ENCODE measurements at places on chromosomes 11 and 22. TPM values are rescaled to one million over a fixed set of nuclear protein-coding genes. Genes with fewer than 3 reads are reported as not detected.
A peak's percentile ranks its signal among the peaks of the same experiment; 100 is the strongest.

Gene CCDC15
- total RNA-seq: 0.87 TPM

- no peak overlapping the region for H3K27ac ChIP-seq
- H3K4me3 ChIP-seq: no peak overlapping the region
- no peaks in the 10 kb centered on the region for H3K36me3 ChIP-seq
- DNase-seq: peak; percentile 15
Measured at GRCh38 chr22:47446821-47447810, 684.7 kb downstream of the TBC1D22A start.

GRCh38 chr11:132649277-132649676 lies 883.0 kb downstream of the OPCML start:
- no peaks in the 10 kb centered on the region for H3K27me3 ChIP-seq
- no peak overlapping the region for H3K4me3 ChIP-seq
- H3K4me1 ChIP-seq: no peaks in the 10 kb centered on the region
- no peak for DNase-seq
- H3K27ac ChIP-seq: no peak overlapping the region

- H3K4me3 ChIP-seq: no peak overlapping the region
- H3K36me3 ChIP-seq: no peaks in the 10 kb centered on the region
- no peaks in the 10 kb centered on the region for H3K27me3 ChIP-seq
- no peaks in the 10 kb centered on the region for H3K4me1 ChIP-seq
Measured at GRCh38 chr11:8408151-8408941, 144.7 kb upstream of the LMO1 start.

- H3K27me3 ChIP-seq: no peaks in the 10 kb centered on the region
- no peaks in the 10 kb centered on the region for H3K36me3 ChIP-seq
- no peaks in the 10 kb centered on the region for H3K4me1 ChIP-seq
- H3K27ac ChIP-seq: no peak overlapping the region
- no peak for DNase-seq
Measured at GRCh38 chr11:73191151-73191550, 26.9 kb upstream of the P2RY2 start.

Gene MRGPRF
- total RNA-seq: 1.7 TPM

GRCh38 chr22:36865346-36865745 lies 4.5 kb downstream of the NCF4 start:
- no peaks in the 10 kb centered on the region for H3K4me1 ChIP-seq
- H3K36me3 ChIP-seq: no peaks in the 10 kb centered on the region

Gene TPBGL
- total RNA-seq: 0.15 TPM

Gene P2RY2
- 0.24 TPM for total RNA-seq

Gene MMP8
- 0.15 TPM for total RNA-seq

DNA sequence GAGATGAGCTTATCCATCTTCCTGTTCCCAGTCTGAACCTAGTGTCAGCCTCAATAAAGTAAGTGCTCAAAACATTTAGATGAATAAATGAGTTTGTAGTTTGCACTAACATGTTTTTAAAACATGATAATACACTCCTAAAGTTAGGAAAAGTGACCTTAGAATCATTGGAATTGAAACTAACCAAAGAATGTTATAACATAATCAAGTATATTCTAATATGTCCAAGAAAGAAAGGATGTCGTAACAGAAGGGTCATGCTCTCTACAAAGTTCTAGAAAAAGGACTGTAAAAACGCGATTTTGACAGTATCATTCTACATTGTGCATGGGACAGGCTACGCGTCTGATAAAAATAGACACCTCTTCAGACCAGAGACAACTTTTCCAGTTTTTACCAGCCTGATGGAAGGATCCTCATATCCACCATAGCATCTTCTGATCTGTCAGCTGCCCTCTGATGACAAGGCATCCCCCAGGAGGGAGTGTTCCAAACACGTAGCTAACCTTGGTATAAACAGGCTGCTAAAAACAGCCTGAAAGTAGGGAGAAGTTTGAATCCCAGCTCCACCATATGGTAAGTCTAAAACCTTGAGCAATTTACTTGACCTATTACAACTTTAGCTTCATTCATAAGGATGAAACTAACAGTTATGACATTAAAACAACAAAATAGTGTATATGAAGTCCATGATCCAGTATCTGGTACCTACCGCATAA lies 30.2 kb downstream of the CLMP start:
- no peak overlapping the region for H3K27ac ChIP-seq
- no peaks in the 10 kb centered on the region for H3K36me3 ChIP-seq
- H3K4me1 ChIP-seq: no peaks in the 10 kb centered on the region
- H3K27me3 ChIP-seq: no peaks in the 10 kb centered on the region
- H3K4me3 ChIP-seq: no peak overlapping the region
- DNase-seq: no peak

Gene PHETA2
- total RNA-seq: 9.8 TPM

Gene KLHL35
- total RNA-seq: 0.97 TPM

Gene NTM
- 0.78 TPM for total RNA-seq

DNA sequence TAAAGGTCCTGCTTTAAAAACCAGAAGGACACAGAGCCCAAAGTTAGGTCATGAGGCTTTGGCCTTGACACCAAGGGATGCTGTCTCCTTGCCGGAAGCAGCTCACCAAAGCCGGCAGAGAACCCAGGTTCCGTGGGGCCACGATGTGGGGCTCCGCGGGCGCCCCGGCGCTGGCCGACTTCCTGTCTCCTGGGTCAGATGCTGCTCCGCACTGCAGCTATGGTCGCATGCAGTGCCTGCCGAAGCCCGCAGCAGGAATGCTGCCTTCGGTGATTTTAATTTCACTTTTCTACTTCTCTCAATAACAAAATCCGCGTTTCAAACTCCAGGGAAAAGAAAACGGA lies 454 bp upstream of the OTUB1 start:
- DNase-seq: peak; percentile 64
- peaks cover 13% of the 10 kb centered on the region for H3K4me1 ChIP-seq
- H3K4me3 ChIP-seq: peak overlapping the region; percentile 96
- H3K36me3 ChIP-seq: no peaks in the 10 kb centered on the region

DNA sequence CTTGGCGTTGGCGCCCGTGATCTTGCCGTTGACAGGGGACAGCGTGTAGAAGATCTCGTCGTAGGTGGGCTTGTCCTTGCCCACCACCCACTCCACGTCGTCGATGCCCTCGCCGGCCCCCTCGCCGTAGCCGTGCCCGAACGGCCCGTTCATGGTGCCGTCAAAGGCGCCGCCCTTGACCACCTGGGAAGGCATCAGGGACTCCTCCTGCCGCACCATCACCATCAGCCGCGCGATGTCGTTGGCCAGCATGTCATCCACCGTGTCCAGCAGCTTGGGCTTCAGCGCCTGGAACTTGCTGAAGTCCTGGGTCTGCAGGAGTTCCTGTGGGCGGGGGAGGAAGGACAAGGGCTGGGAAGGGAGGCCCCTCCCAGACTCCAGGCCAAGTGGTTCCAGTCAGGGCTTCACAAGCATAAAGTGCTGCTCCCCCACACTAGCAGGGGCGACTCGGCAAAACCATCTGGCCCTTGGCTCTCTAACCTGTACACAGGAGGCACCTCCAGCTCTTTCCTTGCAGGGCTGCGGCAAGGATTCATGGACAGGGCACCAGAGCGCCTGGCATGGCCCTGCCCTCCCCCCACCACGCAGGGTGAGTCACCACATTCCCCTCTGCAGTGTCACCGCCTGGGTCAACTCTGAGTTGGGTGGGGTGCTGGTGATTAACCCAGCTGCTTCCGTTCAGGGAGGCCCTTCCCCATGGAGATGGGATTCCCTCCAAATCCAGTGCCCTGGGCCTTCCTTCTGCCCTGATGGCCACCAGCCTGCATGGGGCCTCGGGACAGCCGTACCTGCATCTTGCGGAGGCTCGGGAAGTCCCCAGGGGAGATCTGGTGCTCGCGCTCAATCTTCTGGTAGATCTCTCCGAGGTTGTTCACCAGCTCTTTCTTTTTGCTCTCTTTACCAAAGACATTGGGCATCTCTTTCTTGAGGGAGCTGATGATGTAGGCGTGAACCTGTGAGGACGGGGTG lies 10.4 kb upstream of the CDC42BPG start:
- no peak overlapping the region for H3K4me3 ChIP-seq
- no peaks in the 10 kb centered on the region for H3K4me1 ChIP-seq
- H3K27ac ChIP-seq: peak overlapping the region; percentile 62
- H3K36me3 ChIP-seq: no peaks in the 10 kb centered on the region
- H3K27me3 ChIP-seq: no peaks in the 10 kb centered on the region
- peak; percentile 70 for DNase-seq

Gene OR51B5
- total RNA-seq: not detected

DNA sequence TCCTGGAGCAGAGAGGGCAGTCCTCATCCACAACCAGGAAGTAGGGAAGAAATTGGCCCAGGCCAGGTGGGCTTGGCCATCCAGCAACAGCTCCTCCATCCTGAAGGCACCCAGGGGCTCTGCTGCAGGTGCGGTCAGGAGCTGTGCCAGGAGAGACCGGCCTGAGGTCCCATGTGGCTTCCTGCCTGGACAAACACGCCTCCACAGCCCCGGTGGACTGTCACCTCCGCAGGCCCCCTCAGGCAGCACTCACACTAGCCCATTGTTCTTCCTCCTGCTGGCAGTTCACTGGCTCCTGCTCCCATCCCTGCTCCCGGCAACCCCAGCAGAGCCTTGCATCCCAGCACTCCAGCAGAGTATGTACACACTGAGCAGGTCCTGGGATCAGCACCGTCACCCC lies 16.0 kb upstream of the POU2AF1 start:
- H3K4me1 ChIP-seq: no peaks in the 10 kb centered on the region
- DNase-seq: peak; percentile 47
- H3K4me3 ChIP-seq: no peak overlapping the region
- no peaks in the 10 kb centered on the region for H3K27me3 ChIP-seq
- H3K27ac ChIP-seq: peak overlapping the region; percentile 39
- no peaks in the 10 kb centered on the region for H3K36me3 ChIP-seq

Gene SNX32
- total RNA-seq: 0.58 TPM

DNA sequence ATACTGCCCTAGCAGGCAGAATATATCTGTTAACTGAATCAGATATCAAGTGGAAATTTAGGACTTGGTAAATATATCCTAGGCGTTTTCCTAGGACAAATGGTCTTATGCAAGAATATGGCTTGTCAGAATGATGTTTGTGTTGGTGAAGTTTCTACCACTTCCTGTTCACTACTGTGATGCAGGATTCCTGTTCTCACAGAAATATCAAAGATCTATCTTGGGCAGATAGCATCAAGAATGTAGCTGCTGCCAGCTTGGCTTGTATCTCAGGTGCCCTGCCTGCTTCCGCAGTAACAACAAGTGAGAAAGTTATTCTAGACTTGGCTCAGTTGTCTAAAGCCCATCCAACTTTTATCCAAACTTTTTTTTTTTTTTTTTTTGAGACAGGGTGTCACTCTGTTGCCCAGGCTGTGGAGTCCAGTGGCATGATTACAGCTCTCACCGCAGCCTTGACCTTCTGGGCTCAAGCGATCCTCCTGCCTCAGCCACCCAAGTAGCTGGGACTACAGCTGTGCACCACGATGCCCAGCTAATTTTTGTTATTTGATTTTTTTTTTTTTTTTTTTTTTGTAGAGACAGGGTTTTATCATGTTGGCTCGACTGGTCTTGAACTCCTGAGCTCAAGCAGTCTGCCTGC lies 61.3 kb downstream of the PPME1 start:
- H3K27ac ChIP-seq: no peak overlapping the region
- no peaks in the 10 kb centered on the region for H3K4me1 ChIP-seq
- H3K4me3 ChIP-seq: no peak overlapping the region
- no peaks in the 10 kb centered on the region for H3K36me3 ChIP-seq
- DNase-seq: no peak

DNA sequence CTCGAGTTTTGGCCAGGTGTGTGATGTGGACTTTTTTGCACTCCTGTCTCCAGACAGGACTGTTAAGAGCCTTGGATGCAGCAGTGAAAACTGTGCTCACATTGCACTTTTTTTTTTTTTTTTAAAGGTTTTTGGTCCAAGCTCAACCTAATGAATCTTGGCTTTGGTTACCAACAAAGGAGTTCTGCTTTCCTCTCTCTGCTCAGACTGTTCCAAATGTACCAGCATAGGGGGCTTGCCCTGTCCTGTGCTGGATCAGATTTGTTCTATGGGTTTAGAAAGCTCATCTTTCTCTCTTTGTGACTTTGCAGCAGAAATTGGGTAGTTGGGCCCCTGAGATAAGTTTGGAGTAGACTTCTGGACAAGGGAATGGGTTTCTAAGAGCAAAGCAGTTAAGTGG lies 45.3 kb downstream of the POLD3 start:
- no peaks in the 10 kb centered on the region for H3K36me3 ChIP-seq
- DNase-seq: no peak
- no peak overlapping the region for H3K27ac ChIP-seq

DNA sequence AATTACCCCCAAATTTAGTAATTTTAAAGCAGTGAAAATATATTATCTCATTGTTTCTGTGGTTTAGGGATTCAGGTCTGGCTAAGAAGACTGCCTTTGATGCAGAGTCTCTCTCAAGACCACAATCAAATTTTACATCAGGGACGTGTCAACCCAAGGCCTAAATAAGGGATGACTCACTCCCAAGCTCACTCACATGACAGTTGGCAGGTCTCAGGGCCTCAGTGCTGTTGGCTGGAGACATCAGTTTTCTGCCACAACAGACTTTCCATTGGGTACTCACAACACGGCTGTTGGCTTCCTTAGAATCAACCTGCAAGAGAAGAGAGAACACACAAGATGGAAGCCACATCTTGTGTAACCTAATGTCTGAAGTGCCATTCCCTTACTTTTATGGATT lies 377.3 kb downstream of the FAM181B start:
- H3K36me3 ChIP-seq: no peaks in the 10 kb centered on the region
- no peak for DNase-seq
- H3K27me3 ChIP-seq: no peaks in the 10 kb centered on the region
- H3K4me3 ChIP-seq: no peak overlapping the region
- H3K4me1 ChIP-seq: no peaks in the 10 kb centered on the region
- H3K27ac ChIP-seq: no peak overlapping the region

- H3K27ac ChIP-seq: no peak overlapping the region
- no peak overlapping the region for H3K4me3 ChIP-seq
- no peaks in the 10 kb centered on the region for H3K36me3 ChIP-seq
- DNase-seq: no peak
- no peaks in the 10 kb centered on the region for H3K4me1 ChIP-seq
- no peaks in the 10 kb centered on the region for H3K27me3 ChIP-seq
Measured at GRCh38 chr22:32990187-32990586, 68.0 kb downstream of the SYN3 start.

Gene FHIP1B
- 13.0 TPM for total RNA-seq

DNA sequence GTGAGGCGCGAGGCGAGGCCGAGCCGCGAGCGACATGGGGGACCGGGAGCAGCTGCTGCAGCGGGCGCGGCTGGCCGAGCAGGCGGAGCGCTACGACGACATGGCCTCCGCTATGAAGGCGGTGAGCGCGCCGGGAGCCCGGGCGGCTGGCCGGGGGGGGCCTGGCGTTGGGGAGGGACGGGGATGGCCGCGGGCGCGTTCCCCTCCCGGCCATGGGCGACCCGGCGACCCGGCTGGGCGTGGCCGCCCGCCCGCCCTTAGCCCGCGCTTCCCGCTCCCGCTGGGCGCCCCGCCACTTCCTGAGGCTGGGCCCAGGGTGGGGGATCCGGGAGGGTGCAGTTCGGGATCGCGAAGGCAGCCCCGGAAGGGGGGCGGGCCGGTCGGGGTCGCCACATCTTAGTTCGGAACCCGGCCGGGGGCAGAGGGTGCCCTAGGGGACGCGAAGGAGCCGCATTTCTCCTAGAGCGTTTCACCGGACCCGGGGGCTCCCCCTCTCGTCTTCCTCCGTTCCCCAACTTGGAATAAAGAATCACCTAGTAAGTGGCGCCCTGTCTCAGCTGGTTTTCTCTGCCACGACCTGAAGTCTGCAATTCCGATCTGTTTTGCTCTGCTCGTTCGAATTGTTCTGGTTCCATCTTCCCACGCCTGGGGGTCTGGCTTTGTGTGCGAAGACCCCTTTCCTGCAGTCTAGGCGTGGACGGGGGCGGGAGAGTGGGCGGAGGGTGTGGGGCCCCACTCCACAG lies 536 bp downstream of the YWHAH start:
- no peaks in the 10 kb centered on the region for H3K36me3 ChIP-seq
- H3K27me3 ChIP-seq: no peaks in the 10 kb centered on the region
- peak overlapping the region; percentile 89 for H3K27ac ChIP-seq
